Fibroblast of lung (primary cell): ENCODE measurements at places on chromosomes 7 and 10. TPM values are rescaled to one million over a fixed set of nuclear protein-coding genes. Genes with fewer than 3 reads are reported as not detected.

- peak overlapping the region; percentile 13 for H3K4me3 ChIP-seq
- no peaks in the 10 kb centered on the region for H3K27me3 ChIP-seq
- peak overlapping the region; percentile 82 for H3K27ac ChIP-seq
These were observed 32.5 kb downstream of the GNA12 start for GRCh38 chr7:2811476-2812113.

DNA sequence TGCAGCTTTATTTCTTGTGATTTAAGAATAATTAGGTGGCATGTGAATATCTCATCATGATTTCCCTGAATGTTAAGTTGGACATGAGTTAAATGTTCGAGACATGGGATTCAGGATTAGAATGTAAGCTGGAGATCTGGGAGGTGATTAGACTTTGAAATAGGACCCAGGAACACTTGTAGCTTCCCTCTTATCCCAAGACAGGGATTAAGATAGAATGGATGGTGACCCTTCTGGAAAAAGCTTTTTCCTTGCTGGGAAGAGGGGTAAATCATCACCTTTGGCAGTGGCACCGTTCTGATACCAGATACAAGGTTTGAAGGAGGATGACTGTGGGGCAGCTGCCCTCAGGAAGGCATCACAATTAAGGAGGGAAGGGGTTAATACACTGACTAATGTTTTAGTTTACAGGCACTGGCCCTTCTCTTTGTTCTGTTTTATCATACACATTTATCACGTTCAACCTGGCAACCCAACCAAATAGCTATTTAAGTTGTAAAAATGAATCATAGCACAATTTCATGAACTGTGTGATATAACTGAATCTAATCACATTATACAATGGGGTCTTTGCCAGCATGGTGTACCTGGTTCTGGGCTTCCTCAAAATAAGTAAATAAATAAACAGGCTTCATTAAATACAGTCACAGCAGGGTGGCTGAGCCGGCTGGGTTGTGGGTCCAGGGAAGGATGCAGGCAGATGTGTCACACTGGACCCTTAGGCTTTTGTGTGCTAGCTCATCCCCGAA lies 212.7 kb downstream of the LRMDA start:
- DNase-seq = no peak
- H3K4me1 ChIP-seq = no peaks in the 10 kb centered on the region
- no peak overlapping the region for H3K27ac ChIP-seq
- H3K4me3 ChIP-seq = no peak overlapping the region
- H3K36me3 ChIP-seq = no peaks in the 10 kb centered on the region

DNA sequence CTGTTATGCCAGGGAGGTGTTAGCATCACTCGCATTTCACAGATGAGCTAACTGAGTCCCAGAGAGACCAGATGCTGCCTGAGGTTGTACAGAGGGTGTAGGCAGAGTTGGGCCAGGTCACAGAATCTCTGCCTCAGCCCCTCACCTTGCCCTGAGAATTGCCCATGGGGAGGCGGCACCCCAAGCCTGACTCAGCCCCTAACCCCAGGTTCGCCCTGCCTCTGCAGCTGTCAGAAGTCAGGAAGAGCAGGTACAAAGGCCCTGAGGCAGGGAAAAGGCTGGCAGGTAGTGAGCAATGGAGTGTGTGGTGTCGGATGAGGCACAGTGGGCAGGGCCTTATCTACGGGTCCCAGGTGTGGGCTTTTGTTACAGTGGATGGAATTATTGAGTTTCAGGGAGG lies 79.4 kb downstream of the MYL10 start:
- DNase-seq = no peak
- no peak overlapping the region for H3K4me3 ChIP-seq
- H3K27ac ChIP-seq = no peak overlapping the region
- no peaks in the 10 kb centered on the region for H3K36me3 ChIP-seq

GRCh38 chr7:117154721-117155120 lies 168.1 kb downstream of the WNT2 start:
- no peak for DNase-seq
- no peaks in the 10 kb centered on the region for H3K27me3 ChIP-seq
- no peak overlapping the region for H3K27ac ChIP-seq
- peaks cover 12% of the 10 kb centered on the region for H3K4me1 ChIP-seq
- H3K36me3 ChIP-seq = no peaks in the 10 kb centered on the region
- no peak overlapping the region for H3K4me3 ChIP-seq

- no peaks in the 10 kb centered on the region for H3K27me3 ChIP-seq
- H3K4me3 ChIP-seq = no peak overlapping the region
- peak; percentile 38 for DNase-seq
These were observed 60.0 kb upstream of the CYP2C18 start for GRCh38 chr10:94623572-94623971.

DNA sequence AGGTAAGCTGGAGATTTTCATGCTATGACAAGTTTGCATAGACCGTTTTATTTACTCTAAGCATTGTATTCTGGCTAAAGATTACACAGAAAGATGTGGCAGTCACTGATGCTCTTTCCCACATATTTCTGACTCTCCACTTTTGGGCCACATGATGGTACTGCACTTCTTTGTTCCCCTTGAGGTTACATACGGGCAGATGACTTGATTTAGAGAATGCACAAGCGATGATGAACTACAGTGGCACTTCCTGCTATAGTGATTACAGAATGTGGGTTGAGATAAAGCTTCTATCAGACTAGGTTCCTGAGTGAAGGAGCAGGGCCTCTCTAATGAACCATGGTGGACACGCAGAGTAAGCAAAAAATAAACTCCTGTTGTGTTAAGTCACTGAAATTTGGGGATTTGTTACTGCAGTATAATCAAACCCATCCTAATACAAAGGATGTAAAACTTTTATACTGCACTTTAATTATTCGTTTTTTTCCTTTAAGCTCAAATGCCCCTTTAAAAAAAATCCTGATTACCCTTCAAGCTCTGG lies 177.9 kb downstream of the TAX1BP1 start:
- no peaks in the 10 kb centered on the region for H3K27me3 ChIP-seq
- no peak overlapping the region for H3K27ac ChIP-seq
- no peak overlapping the region for H3K4me3 ChIP-seq
- DNase-seq = no peak

DNA sequence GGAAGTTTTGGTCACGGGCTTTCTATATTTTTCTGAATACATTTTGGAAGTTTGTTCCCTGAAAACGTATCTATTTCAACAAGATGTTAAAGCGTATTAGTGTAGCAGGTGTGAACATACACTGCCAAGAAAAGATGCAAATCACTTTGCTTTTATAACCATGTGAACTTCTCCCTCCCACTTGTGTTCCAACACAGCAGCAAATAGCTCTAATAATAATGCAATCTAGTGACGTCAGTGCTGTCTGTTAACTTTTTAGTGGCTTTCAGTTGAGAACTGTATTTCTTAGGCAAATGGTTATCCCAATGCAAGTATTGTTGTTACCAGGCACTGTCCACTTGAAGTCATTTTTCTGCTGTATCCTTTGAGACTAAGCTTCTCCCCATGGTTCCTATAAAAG lies 188.4 kb upstream of the IGFBP3 start:
- H3K4me1 ChIP-seq = no peaks in the 10 kb centered on the region
- no peak overlapping the region for H3K4me3 ChIP-seq
- H3K27me3 ChIP-seq = no peaks in the 10 kb centered on the region
- no peak for DNase-seq

DNA sequence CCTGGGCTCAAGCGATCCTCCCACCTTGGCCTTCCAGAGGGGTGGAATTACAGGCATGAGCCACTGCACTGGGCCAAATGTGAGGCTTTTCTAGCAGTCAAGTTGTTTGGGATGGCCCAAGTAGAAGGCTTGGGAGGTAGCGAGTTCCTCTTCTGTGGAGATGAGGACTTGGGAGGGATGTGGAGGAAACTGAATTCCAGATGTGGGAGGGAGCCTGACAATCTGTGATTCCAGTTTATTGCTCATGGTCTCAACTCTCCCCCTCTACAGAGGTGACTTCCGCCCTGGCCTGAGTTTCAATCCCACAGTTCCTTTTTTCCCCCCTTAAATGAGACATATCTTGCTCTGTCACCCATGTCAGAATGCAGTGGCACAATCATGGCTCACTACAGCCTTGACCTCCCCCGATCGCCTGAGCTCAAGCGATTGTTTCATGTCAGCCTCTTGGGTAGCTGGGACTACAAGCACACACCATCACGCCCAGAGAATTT lies 3.4 kb downstream of the STYXL1 start:
- H3K27ac ChIP-seq = no peak overlapping the region
- no peak for DNase-seq
- H3K4me1 ChIP-seq = peaks cover 5% of the 10 kb centered on the region
- no peaks in the 10 kb centered on the region for H3K27me3 ChIP-seq

DNA sequence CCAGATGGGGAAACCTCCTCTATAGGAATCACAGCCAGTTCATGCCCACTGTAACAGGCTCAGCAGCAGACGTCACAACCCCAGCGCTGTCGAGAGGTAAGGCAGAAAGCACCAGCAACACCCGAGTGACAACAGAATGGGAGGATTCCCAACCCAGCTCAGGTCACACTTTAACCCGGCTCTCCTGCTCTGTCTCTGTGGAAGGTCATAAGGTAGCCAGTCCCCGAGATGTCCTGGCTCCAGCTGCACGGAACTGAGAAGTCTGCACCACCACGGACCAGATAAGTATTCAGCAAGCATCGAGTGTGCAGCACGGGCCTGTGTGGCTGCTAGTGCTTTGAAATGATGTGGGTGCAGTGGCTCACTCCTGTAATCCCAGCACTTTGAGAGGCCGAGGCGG lies 236.7 kb upstream of the TCERG1L start:
- no peaks in the 10 kb centered on the region for H3K27me3 ChIP-seq
- H3K27ac ChIP-seq = no peak overlapping the region
- no peak overlapping the region for H3K4me3 ChIP-seq
- DNase-seq = no peak
- no peaks in the 10 kb centered on the region for H3K36me3 ChIP-seq
- H3K4me1 ChIP-seq = no peaks in the 10 kb centered on the region

GRCh38 chr7:101630591-101630990 lies 1.5 kb upstream of the MYL10 start:
- H3K4me1 ChIP-seq = no peaks in the 10 kb centered on the region
- H3K36me3 ChIP-seq = no peaks in the 10 kb centered on the region
- no peak overlapping the region for H3K4me3 ChIP-seq

DNA sequence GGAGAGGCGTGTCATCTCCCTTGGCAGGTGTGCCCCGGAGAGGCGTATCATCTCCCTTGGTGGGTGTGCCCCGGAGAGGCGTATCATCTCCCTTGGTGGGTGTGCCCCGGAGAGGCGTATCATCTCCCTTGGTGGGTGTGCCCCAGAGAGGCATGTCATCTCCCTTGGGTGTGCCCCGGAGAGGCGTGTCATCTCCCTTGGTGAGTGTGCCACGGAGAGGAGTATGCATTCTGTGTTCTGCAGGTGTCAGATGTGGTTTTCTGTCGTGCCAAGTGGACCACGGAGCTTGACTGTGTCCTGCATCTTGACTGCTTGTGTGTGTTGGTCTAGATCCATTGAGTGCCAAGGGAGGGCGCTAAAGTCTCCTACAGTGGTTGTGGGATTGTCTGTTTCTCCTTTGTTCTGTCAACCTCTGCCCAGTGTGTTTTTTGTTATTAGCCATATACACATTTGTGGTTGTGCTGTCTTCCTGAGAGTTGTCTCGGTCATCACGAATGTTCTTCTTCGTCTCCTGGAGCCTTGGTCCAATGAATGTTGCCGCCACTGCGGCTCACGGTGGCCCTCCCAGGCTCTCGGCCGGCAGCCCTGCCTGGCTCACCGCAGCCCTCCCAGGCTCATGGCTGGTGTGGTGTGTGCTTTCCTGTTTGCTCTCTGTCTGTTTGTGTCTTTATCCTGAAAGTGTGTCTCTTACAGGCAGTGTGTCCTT lies 96.8 kb downstream of the INPP5A start:
- H3K27me3 ChIP-seq = no peaks in the 10 kb centered on the region
- no peak for DNase-seq
- no peak overlapping the region for H3K4me3 ChIP-seq
- H3K4me1 ChIP-seq = peaks cover 17% of the 10 kb centered on the region

GRCh38 chr10:119371704-119372663 lies 164.6 kb downstream of the GRK5 start:
- H3K4me3 ChIP-seq = no peak overlapping the region
- DNase-seq = no peak
- H3K27me3 ChIP-seq = no peaks in the 10 kb centered on the region
- H3K36me3 ChIP-seq = no peaks in the 10 kb centered on the region

- no peaks in the 10 kb centered on the region for H3K36me3 ChIP-seq
- no peaks in the 10 kb centered on the region for H3K4me1 ChIP-seq
- no peak overlapping the region for H3K27ac ChIP-seq
- H3K4me3 ChIP-seq = no peak overlapping the region
- H3K27me3 ChIP-seq = no peaks in the 10 kb centered on the region
These were observed 148.1 kb downstream of the SLC16A9 start for GRCh38 chr10:59561477-59562121.

TAF5 gene
- total RNA-seq = 3.0 and 4.1 TPM in 2 replicates

HOXA1 gene
- total RNA-seq = 0.50 and 0.51 TPM in 2 replicates

FIS1 gene
- total RNA-seq = 148 and 169 TPM in 2 replicates

GPR141 gene
- under 0.01 TPM in 1 of 2 replicates, not detected in the other for total RNA-seq

RBM20 gene
- under 0.01 TPM in 2 replicates for total RNA-seq

CYP2C19 gene
- not detected in 2 replicates for total RNA-seq

COL1A2 gene
- 2,400 and 2,928 TPM in 2 replicates for total RNA-seq

TACC2 gene
- total RNA-seq = 4.6 and 7.6 TPM in 2 replicates

HHEX gene
- total RNA-seq = 3.1 and 3.5 TPM in 2 replicates
